ENCODE measurements at places on chromosomes 2 and 18.

DNA sequence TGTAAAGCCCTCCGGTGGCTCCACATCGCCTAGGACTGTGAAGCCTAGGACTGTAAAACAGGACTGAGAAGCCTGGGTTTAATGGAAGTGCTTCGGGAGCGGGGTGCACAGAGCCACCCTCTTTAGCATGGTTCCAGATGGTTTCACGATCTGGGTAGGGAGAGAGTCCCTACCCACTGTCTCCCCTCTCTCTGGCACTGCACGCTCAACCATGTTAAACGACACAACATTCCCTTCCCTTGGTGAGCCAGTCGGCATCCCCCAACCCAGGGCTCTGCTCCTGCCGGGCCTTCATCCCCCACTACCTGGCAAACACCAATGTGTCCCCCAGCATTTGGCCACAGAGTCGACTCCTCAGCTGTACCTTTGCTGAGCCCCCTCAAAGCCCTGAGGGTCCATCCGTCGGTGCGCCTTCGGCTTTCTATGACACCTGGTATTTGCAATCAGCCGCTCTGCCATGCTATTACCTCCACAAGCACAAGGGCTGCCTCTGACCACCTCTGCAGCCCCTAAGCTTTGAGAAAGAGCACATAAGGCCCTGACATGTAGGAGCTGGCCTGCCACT lies 1.1 kb downstream of the COPS9 start:
- no peaks in the 10 kb centered on the region for H3K27me3 ChIP-seq
- H3K36me3 ChIP-seq = peaks cover 62% of the 10 kb centered on the region
- H3K27ac ChIP-seq = peak overlapping the region; percentile 91
- H3K4me1 ChIP-seq = peaks cover 31% of the 10 kb centered on the region

GRCh38 chr2:69083235-69083748 lies 70.3 kb downstream of the ANTXR1 start:
- no peak overlapping the region for H3K27ac ChIP-seq
- peaks cover 3% of the 10 kb centered on the region for H3K4me1 ChIP-seq
- peaks cover 41% of the 10 kb centered on the region for H3K27me3 ChIP-seq
- no peak for DNase-seq

DNA sequence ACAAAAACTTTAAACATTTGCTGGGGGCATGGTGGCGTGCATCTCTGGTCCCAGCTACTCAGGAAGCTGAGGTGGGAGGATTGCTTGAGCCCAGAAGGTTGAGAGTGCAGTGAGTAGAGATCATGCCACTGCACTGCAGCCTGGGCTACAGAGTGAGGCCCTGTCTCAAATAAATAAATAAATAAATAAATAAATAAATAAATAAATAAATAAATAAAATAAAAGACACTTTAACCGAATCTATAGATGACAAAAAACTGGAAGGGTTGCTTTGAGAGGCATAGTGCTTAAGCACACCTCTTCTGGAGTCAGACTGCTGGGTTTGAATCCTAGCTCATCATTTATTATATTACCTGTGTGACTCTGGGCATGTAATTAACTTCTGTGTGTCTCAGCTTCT lies 21.2 kb upstream of the CHN1 start:
- H3K27ac ChIP-seq = no peak overlapping the region
- H3K4me1 ChIP-seq = no peaks in the 10 kb centered on the region
- H3K36me3 ChIP-seq = no peaks in the 10 kb centered on the region
- DNase-seq = no peak
- H3K4me3 ChIP-seq = no peak overlapping the region
- no peaks in the 10 kb centered on the region for H3K27me3 ChIP-seq

GRCh38 chr2:113132414-113133021 lies 5.1 kb downstream of the IL1RN start:
- DNase-seq = no peak
- no peaks in the 10 kb centered on the region for H3K27me3 ChIP-seq
- H3K27ac ChIP-seq = no peak overlapping the region
- no peaks in the 10 kb centered on the region for H3K36me3 ChIP-seq
- no peak overlapping the region for H3K4me3 ChIP-seq

DNA sequence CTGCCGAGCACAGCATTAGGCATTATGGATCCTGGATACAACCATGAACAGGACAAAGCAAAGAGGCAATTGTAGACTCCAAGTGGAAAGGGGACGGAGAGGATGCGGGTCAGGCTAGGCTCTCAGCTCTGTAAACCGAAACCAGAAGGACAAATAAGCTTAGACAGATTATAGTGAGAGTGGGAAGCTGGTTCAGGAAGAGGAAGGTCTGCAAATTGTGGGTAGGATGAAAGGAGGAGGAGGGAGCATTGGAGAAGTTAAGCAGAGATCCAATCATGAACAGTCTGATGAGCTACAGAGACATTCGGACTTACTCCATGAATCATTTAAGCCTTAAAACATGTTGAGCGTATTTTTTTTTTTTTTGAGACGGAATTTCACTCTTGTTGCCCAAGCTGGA lies 3.0 kb downstream of the MSH6 start:
- peaks cover 42% of the 10 kb centered on the region for H3K4me1 ChIP-seq
- peaks cover 62% of the 10 kb centered on the region for H3K36me3 ChIP-seq
- peak overlapping the region; percentile 78 for H3K27ac ChIP-seq
- no peaks in the 10 kb centered on the region for H3K27me3 ChIP-seq
- peak overlapping the region; percentile 89 for H3K4me3 ChIP-seq

GRCh38 chr2:70083344-70084156 lies 3.7 kb upstream of the PCBP1 start:
- peak; percentile 56 for DNase-seq
- peak overlapping the region; percentile 47 for H3K4me3 ChIP-seq
- peaks cover 87% of the 10 kb centered on the region for H3K36me3 ChIP-seq
- peaks cover 58% of the 10 kb centered on the region for H3K4me1 ChIP-seq

DNA sequence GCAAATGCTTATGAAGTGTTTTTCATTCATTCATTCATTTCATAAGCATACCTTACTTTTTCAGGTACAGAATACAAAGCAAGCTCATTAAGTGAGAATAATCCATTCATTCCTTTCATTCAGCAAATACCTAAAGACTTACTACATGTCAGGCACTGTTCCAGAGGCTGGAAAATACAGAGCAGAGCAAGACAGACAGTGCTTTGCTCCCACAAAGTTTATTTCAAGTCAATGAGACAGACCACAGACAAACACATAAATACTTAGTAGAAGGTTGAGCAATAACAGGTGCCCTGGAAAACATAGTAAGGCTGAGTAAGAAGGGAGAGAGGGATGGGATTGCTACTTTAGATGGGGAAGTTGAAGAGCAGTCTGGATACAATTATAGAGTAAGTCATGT lies 309.8 kb downstream of the C1D start:
- DNase-seq = no peak
- no peaks in the 10 kb centered on the region for H3K4me1 ChIP-seq
- no peak overlapping the region for H3K27ac ChIP-seq

- H3K36me3 ChIP-seq = no peaks in the 10 kb centered on the region
- H3K4me3 ChIP-seq = no peak overlapping the region
- H3K27me3 ChIP-seq = no peaks in the 10 kb centered on the region
- no peak overlapping the region for H3K27ac ChIP-seq
- peaks cover 9% of the 10 kb centered on the region for H3K4me1 ChIP-seq
- DNase-seq = no peak
Observed at GRCh38 chr2:219461047-219461514, 26.4 kb downstream of the SPEG start.

DNA sequence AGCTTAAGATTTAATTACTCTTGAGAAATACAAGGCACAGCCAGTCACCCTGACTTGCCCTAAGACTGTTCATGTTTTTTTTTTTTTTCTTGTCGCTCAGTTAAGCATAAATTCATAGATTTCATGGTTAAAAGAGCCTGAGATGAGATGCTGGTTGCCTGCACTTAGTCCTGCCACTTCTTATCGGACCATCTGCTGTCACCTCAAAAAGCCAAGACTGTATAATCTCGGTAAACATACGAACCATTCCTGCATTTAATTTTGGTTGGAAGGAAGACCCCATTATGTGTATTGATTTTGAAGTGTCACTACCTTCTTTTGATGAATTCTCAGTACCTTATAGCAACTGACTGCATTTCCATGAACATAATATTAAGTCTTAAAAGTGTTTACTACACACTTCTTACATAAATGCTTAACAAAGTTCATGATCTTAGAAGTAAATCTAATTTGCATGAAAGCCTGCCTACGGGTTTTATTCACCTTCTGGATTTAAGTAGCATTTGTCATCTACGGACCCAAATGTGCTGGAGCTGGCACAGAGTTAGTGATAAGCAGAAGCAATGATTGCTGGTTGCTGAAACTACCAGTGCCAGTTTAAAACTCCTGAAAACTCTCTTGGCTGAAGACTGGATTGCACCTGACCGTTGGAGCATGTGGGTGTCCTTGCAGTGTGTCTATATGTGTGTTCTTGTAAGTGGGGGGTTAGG lies 843.4 kb downstream of the TMEM182 start:
- DNase-seq = no peak
- no peaks in the 10 kb centered on the region for H3K4me1 ChIP-seq
- no peaks in the 10 kb centered on the region for H3K36me3 ChIP-seq
- no peak overlapping the region for H3K27ac ChIP-seq

DNA sequence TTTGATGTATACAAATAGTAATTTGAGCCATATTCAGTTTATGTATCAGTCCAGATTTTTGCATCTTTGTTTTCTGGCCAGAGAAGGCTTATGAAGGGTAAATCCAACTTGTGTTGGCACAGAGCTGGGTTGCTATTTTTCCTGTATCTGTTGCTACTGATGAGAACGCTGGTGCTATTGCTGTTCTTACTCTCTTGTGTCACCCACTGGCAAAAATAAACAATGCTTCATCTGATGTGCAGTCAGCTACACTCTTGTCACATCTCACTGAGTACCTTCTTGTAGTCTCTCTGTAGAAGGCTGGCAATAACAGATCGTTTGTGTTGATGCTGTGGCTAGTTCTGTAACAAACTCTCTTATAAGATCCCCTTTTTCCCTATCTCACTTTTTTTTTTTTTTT lies 323.4 kb downstream of the CDH19 start:
- no peaks in the 10 kb centered on the region for H3K4me1 ChIP-seq
- no peak overlapping the region for H3K4me3 ChIP-seq
- H3K27ac ChIP-seq = no peak overlapping the region
- no peaks in the 10 kb centered on the region for H3K36me3 ChIP-seq
- no peaks in the 10 kb centered on the region for H3K27me3 ChIP-seq

GRCh38 chr2:232543491-232543890 lies 4.0 kb downstream of the CHRNG start:
- peaks cover 29% of the 10 kb centered on the region for H3K4me1 ChIP-seq
- no peak overlapping the region for H3K27ac ChIP-seq
- peaks cover 46% of the 10 kb centered on the region for H3K36me3 ChIP-seq
- H3K4me3 ChIP-seq = no peak overlapping the region

DNA sequence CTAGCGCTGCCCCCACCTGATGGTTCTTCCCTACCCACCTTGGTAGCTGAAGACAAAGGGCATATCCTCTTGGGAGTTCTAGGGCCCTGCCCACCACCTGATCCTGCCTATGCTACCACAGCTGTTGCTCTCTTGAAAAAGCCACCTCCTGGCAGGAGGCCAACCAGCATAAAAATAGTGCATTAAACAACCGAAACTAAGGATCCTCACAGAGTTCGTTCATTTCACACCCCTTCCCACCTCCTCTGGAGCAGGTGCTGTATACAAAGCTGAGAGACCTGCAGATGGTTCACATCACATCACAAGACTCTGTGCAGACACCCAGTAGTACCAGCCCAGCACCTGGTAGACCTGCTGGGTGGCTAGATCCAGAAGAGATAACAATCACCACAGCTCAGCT lies 1348.0 kb upstream of the TMEFF2 start:
- no peak overlapping the region for H3K27ac ChIP-seq
- H3K4me1 ChIP-seq = no peaks in the 10 kb centered on the region
- DNase-seq = no peak
- no peaks in the 10 kb centered on the region for H3K36me3 ChIP-seq

GRCh38 chr18:76421685-76422078 lies 73.4 kb downstream of the ZNF516 start:
- no peak for DNase-seq
- H3K27ac ChIP-seq = no peak overlapping the region
- H3K36me3 ChIP-seq = no peaks in the 10 kb centered on the region
- peaks cover 23% of the 10 kb centered on the region for H3K4me1 ChIP-seq
- H3K4me3 ChIP-seq = no peak overlapping the region
- H3K27me3 ChIP-seq = no peaks in the 10 kb centered on the region

DNA sequence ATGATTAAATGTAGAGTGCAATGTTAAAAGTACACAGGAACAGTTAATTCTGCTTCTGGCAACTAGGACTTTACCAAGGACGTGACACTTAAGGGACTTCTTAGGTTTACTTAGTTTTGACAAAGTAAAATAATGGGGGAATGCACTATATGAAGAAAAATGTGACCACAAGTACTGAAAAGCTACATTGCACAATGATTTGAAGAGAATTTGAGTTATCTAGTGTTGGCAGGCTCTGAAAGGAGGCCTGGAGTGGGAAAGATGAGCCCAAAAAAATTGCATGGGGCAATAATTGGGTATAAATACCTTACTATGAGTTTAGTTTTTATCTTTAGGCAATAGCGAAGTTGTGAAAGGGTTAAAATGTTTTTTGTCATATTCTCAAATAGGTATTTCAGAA lies 173.7 kb downstream of the DOK6 start:
- no peaks in the 10 kb centered on the region for H3K27me3 ChIP-seq
- H3K4me3 ChIP-seq = no peak overlapping the region
- H3K36me3 ChIP-seq = no peaks in the 10 kb centered on the region
- no peak overlapping the region for H3K27ac ChIP-seq
- H3K4me1 ChIP-seq = peaks cover 3% of the 10 kb centered on the region

DNA sequence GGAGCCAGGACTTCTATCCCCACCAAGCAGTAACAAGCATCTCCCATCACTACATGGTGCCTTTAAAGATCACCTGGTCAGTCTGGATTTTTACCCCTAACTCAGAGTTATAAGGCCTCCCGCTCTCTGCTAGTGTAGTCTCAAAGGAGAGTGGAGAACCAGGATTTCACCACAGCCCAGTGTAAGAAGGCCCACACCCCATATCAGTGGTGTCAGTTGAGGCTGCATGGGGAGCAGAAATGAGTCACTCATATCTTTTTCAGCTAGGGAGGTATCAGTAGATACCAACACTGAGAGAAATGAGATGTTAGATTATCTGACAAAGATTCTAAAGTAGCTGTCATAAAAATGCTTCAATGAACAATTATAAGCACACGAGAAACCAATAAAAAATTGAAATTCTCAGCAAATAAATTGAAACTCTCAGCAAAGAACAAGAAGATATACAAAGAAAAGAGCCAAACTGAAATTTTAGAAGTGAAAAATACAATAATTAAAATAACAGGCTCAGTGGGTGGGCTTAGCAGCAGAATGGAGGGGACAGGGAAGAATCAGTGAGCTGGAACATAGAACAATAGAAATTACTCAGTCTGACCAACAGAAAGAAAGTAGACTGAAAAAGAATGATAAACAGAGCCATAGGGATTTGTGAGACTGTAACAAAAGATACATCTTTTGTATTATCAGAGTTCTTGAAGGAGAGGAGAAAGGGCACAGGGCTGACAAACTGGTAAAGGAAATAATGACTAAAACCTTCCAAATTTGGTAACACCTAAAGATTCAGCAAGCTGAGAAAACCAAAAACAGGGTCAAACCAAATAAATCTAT lies 257.7 kb downstream of the ANAPC1 start:
- peaks cover 7% of the 10 kb centered on the region for H3K36me3 ChIP-seq
- H3K27ac ChIP-seq = peak overlapping the region; percentile 91
- no peak for DNase-seq
- peaks cover 34% of the 10 kb centered on the region for H3K4me1 ChIP-seq
- H3K27me3 ChIP-seq = peaks cover 14% of the 10 kb centered on the region

GRCh38 chr2:206220997-206221396 lies 53.5 kb upstream of the ZDBF2 start:
- no peak overlapping the region for H3K27ac ChIP-seq
- no peak overlapping the region for H3K4me3 ChIP-seq
- H3K36me3 ChIP-seq = no peaks in the 10 kb centered on the region
- H3K4me1 ChIP-seq = peaks cover 6% of the 10 kb centered on the region
- no peak for DNase-seq

GRCh38 chr2:13654416-13654815 lies 937.7 kb downstream of the TRIB2 start:
- no peak overlapping the region for H3K27ac ChIP-seq
- DNase-seq = no peak
- no peak overlapping the region for H3K4me3 ChIP-seq
- H3K4me1 ChIP-seq = no peaks in the 10 kb centered on the region
- H3K27me3 ChIP-seq = no peaks in the 10 kb centered on the region
- H3K36me3 ChIP-seq = no peaks in the 10 kb centered on the region

Data from activated T-cell treated with anti-CD3 and anti-CD28 coated beads, Interleukin-2, amount 50 U/mL, for 24 hours (primary cell).